ENCODE measurements at places on chromosomes 11 and 22.

DNA sequence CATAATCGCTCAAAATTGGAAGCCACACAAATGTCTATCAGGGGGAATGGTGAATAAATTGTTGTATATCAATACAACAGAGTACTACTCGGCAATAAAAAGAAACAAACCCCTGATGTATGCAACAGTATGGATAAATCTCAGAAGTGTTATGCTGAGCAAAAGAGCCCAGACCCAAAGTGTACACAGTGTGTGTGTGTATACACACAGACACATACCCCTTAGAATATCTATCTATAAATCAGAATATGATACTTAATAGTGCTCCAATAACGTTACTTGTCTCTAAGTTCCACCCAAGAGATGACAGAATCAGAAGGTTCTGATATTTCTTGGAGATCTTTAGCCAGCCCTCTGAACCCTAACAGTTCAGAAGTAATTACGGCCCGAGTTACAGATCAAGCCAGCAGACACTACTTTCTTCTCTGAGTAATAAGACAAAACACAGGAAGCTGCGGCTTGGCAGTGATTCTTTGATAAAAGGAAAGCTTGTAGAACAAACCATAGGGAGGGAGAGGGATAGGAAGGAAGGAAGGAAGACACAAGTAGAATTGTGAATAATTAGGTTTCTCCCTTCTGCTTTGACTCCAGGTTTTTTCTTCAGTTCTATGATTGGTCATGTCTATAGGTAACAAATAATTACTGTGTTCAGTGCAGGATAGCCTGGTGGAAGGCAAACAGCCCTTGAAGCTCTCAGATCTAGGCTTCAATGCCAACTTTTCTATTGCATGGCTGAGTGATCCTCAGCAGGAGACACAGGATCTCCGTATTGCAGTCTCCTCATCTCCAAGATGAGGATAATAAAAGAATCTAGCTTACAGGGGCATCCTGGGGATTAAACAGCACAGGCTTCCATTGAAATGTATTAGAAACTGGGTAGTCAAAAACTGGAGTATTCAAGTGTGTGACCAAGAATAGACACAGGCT is 75.6 kb upstream of the TEAD1 start:
- peaks cover 8% of the 10 kb centered on the region for H3K27me3 ChIP-seq
- no peak for DNase-seq
- H3K27ac ChIP-seq = no peak overlapping the region
- H3K4me1 ChIP-seq = peaks cover 9% of the 10 kb centered on the region
- H3K36me3 ChIP-seq = no peaks in the 10 kb centered on the region

DNA sequence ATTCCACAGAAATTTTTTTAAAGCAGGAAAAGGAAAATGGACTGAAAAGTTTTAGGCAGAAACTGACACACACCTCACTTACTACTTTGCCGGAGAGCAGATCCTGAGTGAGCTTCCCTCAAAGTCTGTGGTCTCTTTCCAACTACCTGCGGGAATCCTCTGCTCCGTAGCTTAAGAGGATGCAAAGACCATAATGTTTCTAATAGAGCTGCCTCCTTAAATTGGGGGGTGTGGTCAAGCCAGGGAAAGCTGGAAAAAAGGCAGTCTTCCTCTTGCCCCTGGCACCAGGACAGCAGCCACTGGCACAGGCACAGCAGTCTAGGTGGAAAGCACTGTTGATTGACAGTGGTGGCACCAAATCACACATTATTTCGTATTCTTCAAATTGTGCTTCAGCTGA is at the start of gene ETS1:
ETS1 (minus strand) TSS at position 144 of the 400 bp plus-strand sequence. CDS start 14,428 bp downstream, outside the sequence.
- H3K27me3 ChIP-seq = no peaks in the 10 kb centered on the region
- H3K4me1 ChIP-seq = peaks cover 2% of the 10 kb centered on the region
- H3K4me3 ChIP-seq = no peak within 1 kb of the TSS
- no peak within 1 kb of the TSS for H3K27ac ChIP-seq
- no peaks in the 10 kb centered on the region for H3K36me3 ChIP-seq

DNA sequence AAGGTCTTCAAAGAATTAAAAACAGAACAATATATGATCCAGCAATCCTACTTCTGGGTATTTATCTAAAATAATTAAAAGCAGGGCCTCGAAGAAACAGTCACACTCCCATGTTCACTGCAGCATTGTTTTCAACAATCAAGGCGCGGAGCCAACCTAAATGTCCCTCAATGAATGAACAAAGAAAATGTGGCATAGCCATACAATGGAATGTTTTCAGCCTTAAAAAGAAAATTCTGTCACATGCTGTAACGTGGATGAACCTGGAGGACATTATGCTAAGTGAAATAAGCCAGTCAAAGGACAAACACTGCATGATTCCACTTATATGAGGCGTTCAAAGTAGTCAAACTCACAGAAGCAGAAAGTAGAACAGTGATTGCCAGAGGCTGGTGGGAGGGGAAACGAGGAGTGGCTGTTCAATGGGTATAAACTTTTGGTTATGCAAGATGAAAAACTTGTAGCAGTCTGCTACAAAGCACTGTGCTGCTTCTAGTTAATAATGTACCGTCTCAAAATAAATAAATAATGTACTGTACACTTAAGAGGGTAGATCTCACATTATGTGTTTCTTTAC is 41.2 kb downstream of the SNX19 start:
- no peaks in the 10 kb centered on the region for H3K4me1 ChIP-seq
- no peaks in the 10 kb centered on the region for H3K27me3 ChIP-seq
- H3K27ac ChIP-seq = no peak overlapping the region
- peaks cover 72% of the 10 kb centered on the region for H3K36me3 ChIP-seq
- no peak overlapping the region for H3K4me3 ChIP-seq

GRCh38 chr11:69300120-69301060 is 6.4 kb downstream of the MYEOV start:
- no peaks in the 10 kb centered on the region for H3K36me3 ChIP-seq
- no peaks in the 10 kb centered on the region for H3K27me3 ChIP-seq
- DNase-seq = no peak
- H3K4me1 ChIP-seq = peaks cover 28% of the 10 kb centered on the region
- no peak overlapping the region for H3K27ac ChIP-seq
- H3K4me3 ChIP-seq = no peak overlapping the region

DNA sequence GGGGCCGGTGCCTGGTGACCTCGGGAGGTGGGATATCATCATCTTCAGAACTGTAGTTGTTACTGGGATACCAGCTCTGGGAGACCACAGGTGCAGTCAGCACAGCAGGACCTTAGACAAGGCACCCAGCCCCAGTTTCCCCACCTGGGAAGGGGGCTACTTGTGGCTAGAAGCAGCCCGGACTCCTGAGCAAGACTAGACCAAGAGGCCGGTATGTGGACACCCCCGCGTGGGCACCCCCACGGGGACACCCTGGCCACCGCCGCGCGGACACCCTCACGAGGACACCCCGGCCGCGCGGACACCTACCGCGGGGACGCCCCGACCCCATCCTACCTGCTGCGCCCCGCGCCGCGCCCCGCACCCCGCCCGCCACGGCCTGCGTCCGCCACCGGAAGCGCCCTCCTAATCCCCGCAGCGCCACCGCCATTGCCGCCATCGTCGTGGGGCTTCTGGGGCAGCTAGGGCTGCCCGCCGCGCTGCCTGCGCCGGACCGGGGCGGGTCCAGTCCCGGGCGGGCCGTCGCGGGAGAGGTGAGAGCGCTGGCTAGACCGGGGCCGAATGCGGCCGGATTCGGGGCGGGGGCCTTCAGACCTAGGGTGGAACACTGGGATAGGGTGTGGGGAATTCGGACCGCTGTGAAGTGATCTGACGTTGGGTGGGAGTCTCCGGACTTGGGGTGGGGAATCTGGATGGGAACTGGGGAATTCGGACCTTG is at the start of the genes COMT and TXNRD2:
COMT (plus strand) TSS at position 408 of the 718 bp plus-strand sequence. CDS start 20,755 bp downstream, outside the sequence.
TXNRD2 (minus strand) TSS at position 454 of the 718 bp plus-strand sequence; CDS start at position 439, 15 bp downstream.
- peak within 1 kb of the TSS; percentile 78 for H3K27ac ChIP-seq
- H3K4me3 ChIP-seq = peak within 1 kb of the TSS; percentile 90
- peaks cover 4% of the 10 kb centered on the region for H3K36me3 ChIP-seq
- H3K27me3 ChIP-seq = peaks cover 2% of the 10 kb centered on the region
- DNase-seq = peak; percentile 47

GRCh38 chr22:33922349-33922681 is 2.0 kb upstream of the LARGE1 start:
- H3K27ac ChIP-seq = no peak overlapping the region
- peaks cover 26% of the 10 kb centered on the region for H3K4me1 ChIP-seq
- no peaks in the 10 kb centered on the region for H3K36me3 ChIP-seq

GRCh38 chr11:98207086-98207485 is 813.7 kb upstream of the CNTN5 start:
- no peak overlapping the region for H3K27ac ChIP-seq
- H3K4me3 ChIP-seq = no peak overlapping the region
- H3K4me1 ChIP-seq = no peaks in the 10 kb centered on the region
- DNase-seq = no peak
- H3K27me3 ChIP-seq = no peaks in the 10 kb centered on the region

- H3K27ac ChIP-seq = no peak overlapping the region
- peaks cover 91% of the 10 kb centered on the region for H3K27me3 ChIP-seq
- H3K4me3 ChIP-seq = no peak overlapping the region
- DNase-seq = peak; percentile 57
Observed at GRCh38 chr22:37428649-37429586, 1.6 kb upstream of the ELFN2 start.

Measured in T-cell (primary cell).